ENCODE measurements at places on chromosomes 16 and 17.

DNA sequence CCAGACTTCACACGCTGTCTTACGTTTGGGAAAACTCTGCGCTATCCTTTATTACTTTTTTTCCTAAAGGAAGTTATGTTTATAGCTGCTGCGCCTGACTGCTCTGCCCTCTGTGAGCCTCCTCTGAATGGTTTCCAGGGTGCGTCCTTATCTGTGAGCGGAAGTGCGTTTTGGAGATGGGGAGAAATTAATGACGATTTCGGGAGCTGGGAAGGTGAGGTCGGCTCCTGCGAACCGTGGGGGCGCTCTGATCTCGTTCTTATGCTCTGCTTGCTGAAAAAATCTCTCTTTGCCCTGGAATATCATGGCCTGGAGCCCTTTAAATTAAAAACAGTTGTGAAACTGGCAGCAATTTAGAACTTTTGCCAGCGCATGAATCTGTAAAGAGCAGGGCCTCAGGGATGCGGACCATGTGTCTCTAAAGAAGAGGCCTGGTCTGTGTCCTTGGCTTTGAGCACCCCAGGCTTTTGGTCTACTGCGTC lies 135.7 kb upstream of the ZFHX3 start:
- no peak for DNase-seq

DNA sequence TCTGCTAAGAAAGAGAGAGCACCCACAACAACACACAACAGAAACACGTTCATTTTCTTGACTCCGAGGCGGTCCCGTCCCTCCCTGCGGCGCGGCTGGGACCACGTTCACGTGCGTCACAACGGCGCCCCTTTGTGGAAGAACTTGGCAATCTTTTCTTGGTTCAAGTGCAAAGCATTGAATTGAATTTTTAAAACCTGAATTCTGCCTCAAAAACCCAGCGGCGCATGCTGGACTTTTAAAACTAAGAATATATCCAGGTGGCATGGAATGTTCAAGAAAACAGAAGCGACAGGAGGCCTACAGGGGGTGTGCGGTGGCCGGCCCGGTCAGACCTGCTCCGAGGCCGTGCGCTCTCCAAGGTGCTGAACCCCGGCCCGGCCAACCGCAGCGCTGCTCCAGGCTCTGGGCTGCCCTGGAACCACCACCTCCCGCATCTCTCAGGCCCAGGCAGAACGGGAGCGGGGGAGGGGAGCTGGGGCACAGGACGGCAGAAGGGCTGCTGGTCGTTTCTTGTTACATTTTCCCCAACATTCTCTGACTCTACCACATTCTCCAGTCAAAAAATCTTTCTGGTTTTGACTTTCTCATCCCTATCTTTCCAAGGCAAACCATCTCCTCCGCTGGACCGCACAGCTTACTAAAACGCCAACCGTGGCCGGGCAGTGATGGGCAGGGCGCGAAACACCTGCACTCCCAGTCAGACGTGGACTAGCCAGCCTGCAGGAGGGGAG lies 3.4 kb upstream of the HEXD start:
- DNase-seq = peak; percentile 78

GRCh38 chr17:32933881-32934280 lies 5.9 kb downstream of the TMEM98 start:
- no peak for DNase-seq

GRCh38 chr17:58344791-58345157 lies 7.2 kb downstream of the SUPT4H1 start:
- DNase-seq = peak; percentile 84

DNA sequence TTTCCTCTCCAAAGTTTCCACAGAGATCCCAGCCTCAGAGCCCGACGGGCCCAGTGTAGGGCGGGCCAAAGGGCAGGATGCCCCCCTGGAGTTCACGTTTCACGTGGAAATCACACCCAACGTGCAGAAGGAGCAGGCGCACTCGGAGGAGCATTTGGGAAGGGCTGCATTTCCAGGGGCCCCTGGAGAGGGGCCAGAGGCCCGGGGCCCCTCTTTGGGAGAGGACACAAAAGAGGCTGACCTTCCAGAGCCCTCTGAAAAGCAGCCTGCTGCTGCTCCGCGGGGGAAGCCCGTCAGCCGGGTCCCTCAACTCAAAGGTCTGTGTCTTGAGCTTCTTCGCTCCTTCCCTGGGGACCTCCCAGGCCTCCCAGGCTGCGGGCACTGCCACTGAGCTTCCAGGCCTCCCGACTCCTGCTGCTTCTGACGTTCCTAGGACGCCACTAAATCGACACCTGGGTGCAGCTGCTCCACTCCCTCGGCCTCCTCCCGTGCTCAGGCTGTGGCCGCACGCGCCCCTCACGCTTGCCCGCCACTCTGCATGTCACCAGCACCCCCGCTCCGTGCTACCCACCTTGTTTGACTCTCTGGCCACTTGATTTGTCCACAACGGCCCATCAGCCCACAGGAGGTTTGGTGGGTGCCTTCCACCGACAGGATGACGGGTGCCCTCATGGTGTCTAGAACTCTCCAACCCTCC lies 15.3 kb upstream of the STH start:
- no peak for DNase-seq

- no peak for DNase-seq
These were observed 77.3 kb upstream of the NLRP1 start for GRCh38 chr17:5661491-5662125.

DNA sequence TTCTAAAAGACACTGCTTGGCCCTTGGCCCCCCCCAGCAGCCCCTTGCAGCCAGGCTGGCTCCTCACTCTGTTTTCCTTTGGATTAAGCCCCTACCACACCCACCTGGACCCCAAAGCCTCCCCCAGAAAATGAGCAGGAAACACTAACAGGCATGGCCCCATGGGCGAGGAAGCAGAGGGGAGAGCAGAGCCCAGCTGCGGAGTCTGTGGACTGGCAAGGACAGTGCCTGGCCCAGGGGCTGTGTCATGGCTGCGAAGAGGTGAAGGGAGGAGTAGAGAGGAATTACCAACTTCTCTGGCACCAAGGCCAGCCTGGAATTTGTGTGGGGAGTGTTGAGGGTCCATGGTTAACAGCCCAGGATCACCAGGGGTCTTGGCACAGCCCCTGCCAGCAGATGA lies 47.4 kb downstream of the MRC2 start:
- no peak for DNase-seq

DNA sequence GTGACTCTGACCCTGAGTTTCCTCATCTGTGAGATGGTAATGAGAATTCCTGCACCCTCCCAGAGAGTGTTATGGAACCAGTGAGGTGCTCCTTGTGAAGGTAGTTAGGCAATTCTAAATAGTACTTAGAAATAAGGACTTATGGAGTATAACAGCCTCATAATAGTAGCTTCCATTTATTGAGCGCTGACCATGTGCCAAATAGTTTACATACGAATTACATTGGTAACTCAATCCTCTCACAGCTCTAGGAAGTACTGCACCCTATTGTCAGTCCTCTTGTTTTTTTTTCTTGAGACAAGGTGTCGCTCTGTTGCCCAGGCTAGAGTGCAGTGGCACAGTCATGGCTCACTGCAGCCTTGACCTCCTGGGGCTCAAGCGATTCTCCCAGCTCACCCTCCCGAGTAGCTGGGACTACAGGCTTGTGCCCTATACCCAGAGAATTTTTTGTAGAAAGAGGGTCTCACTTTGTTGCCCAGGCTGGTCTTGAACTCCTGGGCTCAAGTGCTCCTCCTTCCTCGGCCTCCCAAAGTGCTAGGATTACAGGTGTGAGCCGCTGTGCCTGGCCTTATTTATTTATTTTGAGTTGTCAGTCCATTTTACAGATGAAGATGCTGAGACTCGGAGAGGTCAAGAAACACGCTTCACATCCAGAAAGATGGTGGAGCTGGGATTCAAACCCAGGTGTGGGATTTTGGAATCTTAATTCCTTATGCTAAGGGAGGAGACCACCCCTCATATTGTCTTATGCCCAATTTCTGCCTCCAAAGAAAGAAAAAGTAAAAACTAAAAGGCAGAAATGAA lies 2.9 kb downstream of the TNS4 start:
- no peak for DNase-seq

DNA sequence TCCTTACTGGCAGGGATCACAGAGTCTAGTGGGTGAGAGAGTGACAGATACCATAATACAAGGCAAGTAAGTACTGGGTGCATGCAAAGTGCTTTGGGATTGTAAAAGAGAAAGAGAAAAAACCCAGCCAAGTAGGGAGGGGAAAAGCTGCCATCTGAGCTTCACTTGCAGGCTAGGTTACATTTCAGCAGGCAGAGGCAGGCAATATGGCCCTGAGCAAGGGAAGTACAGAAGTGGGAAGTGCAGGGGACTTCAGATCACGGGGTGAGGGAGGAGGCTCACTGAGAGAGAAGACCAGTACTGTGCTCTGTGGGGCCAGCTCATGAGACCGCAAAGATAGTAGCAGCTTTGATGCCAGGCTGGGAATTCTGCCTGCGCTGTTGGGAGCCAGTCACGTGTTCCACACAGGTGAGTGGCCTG lies 230.6 kb downstream of the MSI2 start:
- no peak for DNase-seq

DNA sequence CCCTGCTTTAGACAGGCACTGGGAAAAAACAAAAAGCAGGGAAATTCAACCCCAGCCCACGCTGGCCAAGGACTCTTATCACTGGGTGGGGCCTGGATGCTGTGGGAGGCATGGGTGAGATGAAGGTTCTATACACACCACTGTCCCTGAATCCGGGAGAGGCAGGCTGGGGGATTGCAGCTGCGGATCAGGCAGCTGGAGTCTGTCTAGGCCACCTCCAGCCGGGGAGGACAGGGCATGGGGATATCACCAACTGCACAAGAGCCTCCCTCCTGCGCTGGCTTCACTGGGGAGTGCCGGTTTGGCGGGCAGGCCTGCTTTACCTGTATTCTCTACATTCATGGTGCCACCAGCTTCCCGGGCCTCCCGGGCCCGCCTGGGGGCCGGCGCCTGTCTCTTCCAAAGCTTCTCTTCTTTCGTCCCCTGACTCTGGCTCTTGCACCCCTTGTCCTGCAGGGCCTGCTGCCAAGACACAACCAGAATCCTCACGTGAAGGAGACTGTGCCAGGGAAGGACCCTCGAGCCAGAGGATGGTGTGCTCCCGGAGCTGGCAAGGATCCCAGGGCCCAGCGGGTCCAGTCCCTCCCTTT lies 13.9 kb downstream of the KIFC3 start:
- DNase-seq = no peak

- DNase-seq = no peak
These were observed 60.6 kb upstream of the CMIP start for GRCh38 chr16:81384006-81384405.

GRCh38 chr17:65956814-65957213 lies 235.1 kb downstream of the CEP112 start:
- DNase-seq = no peak

DNA sequence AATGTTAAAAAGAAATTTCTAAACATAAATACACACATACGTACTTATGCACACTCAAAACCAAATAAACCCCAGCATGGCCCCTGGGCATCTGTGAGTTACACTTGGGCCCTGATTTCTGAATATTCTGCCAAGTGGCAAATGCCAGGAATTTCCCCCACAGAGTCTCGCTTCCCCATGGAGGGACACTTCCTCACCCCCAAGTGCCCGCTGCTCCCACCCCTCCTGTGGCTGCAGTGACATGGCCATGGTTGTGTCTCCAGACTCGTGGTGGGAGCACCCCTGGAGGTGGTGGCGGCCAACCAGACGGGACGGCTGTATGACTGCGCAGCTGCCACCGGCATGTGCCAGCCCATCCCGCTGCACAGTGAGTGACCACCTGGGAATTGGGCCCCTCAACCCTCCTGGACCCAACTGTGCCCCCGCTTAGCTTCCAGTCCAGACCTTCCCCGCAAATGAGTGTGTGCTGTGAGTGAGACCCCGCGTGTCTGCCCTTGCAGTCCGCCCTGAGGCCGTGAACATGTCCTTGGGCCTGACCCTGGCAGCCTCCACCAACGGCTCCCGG lies 4.0 kb downstream of the ITGAD start:
- no peak for DNase-seq

- no peak for DNase-seq
These were observed 87.9 kb upstream of the TOB1 start for GRCh38 chr17:50953831-50954601.

DNA sequence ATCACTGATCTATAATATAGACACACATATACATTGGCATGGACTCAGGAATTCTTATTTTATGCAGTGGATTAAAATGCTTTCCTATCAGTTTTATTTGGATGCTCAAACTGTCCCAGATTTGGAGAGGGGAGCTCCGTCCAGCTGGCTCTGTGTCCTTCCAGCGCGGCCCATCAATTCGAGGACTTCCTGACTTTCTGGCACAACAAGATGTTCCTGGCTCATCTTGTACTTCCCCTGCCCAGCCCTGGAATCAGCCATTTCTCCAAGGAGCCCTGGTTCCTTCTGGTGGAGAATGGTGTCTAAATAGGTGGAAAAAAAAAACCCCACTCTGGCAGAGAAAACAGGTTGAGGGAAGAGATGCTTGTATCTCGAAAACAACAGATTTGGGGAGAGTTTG lies 94.5 kb downstream of the CRISPLD2 start:
- DNase-seq = no peak

DNA sequence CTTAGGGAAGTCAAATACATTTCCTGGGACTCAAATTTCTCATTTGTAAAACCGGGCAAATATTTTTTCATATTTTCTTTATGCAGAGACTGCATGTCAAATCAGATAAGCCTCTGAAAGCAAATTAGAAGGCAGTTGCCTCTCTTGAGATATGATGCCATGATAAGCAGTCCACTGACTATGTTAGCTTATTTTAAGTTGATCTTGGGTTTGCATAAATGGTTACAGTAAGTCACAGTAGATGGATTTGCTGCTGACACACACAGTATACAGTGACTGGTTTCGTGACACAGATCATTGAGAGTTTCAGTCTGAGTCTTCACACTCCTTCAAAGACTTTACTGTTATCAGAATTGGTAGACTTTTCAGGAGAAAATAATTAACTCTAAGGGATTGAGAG lies 927.6 kb upstream of the CDH8 start:
- no peak for DNase-seq

DNA sequence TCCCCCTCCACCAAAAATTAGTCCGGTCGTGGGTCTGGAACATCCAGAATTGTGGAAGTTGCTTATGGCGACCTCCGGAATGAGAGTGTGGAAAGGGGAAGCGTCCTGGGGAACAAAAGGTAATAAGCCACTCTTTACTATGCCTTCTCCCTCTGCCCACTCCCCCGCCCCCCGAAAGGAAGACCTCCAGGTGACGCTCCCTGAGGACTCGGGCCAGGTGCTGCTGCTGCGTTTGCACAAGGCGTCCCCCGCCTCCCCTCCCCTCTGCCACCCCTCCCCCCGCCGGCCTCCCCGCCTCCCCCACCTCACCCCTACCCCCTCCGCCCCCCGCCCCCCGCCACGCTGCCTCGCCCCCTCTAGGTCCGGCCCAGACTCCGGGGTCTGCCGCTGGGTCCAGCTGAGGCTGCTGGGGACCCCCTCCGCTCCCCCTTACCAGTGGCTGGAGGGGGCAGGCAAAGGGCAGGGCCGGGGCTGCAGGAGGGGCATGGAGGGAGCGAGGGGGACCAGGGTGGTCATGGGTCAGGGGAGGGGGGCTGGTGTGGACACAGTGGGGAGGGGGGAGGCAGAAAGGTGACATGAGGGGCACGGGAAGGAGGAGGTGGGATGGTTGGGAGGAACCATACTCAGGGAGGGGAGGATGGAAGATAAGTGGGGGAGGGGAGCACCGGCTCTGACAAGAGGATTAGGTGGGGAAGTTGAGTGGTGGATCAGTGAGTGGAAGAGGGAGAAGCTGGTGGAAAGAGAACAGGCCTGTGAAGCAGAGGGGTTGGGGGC lies 23.6 kb downstream of the ALOX12B start:
- no peak for DNase-seq

GRCh38 chr17:33057564-33057963 lies 65.9 kb downstream of the SPACA3 start:
- no peak for DNase-seq
